Hematopoietic multipotent progenitor cell treated with erythropoietin and hydrocortisone succinate and interleukin-3 and kit ligand, for 6 days (in vitro differentiated cells): ENCODE measurements at places on chromosomes 4 and X.

DNA sequence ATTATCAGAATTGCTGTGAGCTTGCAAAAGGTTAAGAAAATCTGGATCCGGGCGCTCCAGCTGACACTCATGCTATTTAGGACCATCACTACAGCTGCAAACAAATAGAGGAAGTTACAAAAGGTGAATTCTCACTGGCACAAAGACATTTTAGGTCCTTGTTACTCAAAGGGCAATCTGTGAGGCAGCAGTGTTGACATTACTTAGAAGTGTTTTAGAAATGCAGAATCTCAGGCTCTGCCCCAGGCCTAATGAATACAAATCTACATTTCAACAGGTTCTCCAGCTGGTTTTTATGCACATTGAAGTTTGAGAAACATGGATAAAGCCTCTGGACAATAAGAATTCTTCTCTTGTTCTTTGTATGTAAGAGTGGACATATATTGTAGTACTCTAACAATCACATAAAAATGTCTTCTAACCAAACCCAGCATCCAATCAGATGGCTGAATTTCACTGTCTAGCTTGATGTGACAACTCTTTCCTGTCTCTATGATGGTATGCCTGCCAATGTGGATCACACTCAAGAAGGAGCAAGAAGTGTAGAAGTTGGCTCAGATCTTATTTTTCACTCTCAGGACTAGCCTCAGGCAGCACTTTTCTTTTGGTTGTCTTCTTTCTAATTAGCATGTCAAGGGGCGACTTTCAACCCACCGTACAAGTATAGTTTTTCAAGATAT, 18.8 kb downstream of the SLC7A11 start:
- no peak for DNase-seq

DNA sequence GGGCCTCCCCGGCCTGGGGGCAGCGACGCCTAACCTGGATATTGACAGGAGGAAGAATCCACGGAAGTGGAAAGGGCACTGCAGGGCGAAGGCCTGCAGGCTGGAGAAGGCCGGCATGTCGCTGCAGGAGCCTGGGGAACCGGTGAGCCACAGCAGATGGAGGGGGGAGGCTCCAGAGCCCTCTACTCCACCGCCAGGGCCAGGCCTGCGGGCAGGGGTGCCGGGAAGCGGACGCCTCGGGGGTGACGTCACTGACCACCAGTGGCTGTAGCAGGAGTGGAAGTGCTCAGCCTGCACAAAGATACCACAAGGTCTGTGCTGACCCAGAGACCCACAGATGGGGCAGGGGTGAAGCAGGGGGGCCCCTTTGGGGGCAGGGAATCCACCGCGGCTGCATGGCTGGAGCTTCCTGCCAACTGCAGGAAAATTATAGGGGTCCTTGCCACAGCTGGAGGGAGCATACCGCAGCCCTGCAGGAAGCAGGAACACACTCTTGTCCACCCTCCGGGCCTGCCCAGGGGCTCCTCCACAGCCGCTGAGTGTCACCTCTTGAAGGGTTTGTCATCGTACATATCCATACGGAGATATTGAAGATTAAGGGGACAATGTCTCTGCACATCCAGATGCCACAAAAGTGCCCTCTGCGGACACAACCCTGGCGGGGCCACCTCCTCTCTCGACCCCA, 7.6 kb upstream of the HTRA3 start:
- peak; percentile 32 for DNase-seq

DNA sequence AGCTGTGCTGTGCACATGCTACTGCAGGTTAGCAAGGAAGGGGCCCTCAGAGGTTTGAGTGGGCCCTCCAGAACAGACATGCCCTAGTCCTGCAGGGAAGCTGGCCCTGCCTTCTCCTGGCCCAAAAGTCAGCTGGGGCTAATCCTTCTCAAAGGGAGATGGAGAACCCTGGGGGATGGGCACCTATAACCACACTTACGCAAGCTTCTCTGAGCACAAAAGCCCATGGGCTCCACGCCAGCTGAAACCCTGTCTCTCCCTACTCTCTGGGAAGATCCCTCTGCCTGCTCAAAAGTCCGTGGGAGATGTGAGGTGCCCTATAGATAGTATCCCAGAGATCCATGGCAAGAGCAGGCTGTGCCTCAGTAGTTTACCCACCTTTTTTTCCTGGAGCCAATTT, 58.9 kb upstream of the DKK2 start:
- no peak for DNase-seq

- no peak for DNase-seq
Observed at GRCh38 chr4:87089368-87089767, 131.1 kb downstream of the KLHL8 start.

- DNase-seq = no peak
Observed at GRCh38 chr4:177052211-177052934, 257.3 kb upstream of the NEIL3 start.

DNA sequence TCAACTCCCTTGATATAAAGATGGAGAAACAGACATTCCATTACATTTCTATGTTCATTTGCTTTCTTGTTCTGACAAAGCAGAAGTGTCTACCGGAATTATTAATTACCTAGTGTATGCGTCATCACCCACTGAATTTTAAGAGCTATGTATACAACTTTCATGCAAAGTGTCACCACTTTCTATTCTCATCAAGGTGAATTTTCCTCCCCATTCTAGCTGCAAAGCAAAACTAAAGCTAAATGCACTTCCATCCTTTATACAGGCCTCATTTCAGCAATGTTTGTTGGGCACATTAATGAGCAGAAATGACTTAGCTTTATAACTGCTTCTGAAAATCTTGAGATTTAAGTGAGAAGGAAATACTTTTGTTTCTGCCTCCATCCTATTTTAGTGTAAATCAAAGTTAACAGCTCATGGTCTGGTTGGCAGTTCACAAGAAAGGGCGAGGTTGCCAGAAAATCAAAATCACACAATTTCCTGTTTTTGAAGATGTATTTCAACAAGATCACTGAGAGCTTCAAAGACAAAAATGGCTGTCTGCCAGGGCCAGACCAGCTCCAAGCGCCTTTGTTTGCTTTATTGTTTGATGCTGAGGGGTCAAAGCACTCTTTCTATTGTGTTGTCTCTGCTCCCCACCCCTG, 7.2 kb upstream of the FAM9C start:
- DNase-seq = no peak

- DNase-seq = no peak
Observed at GRCh38 chr4:25970226-25970675, 56.2 kb downstream of the SMIM20 start.

DNA sequence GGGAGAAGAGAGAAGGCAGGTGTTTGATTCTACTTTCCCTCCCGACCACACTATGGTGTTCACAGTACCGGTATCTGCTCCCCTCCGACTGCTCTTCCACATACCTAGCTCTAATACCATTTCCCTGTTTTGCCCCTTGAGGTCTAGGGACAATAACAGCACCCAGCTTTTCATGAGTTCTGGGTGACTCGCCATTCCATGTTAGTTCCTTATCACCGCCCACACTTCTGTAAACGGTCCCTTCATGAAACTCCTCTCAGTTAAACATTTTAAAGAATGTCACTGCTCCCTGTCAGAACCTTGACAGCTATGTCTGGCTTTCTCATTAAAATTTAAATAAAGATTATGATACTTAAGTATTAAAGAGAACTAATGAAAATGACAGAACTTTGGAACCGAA, 136.7 kb downstream of the ADAMTS3 start:
- no peak for DNase-seq

DNA sequence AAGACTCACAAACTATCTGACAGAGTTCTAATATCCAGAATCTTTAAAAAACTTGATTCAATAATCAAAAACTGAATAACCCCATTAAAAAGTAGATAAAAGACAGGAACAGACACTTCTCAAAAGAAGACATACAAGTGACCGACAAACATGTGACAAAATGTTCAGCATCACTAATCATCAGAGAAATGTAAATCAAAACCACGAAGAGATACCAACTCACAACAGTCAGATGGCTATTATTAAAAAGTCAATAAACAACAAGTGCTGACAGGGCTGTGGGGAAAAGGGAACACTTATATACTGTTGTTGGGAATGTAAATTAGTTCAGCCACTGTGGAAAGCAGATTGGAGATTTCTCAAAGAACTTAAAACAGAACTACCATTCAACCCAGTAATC, 138.1 kb upstream of the RASGEF1B start:
- no peak for DNase-seq
